ENCODE measurements at places on chromosomes 6 and 20. TPM values are rescaled to one million over a fixed set of nuclear protein-coding genes. Genes with fewer than 3 reads are reported as not detected.

The SGK2 gene
- 0.18 TPM for total RNA-seq

The LST1 gene
- 29.1 TPM for total RNA-seq

GRCh38 chr6:47407300-47408281, 70.0 kb upstream of the CD2AP start:
- DNase-seq, result no peak

- DNase-seq, result no peak
Measured at GRCh38 chr20:15603978-15604805, 969.1 kb downstream of the KIF16B start.

- DNase-seq, result no peak
Measured at GRCh38 chr6:63609231-63609630, 26.4 kb upstream of the PHF3 start.

DNA sequence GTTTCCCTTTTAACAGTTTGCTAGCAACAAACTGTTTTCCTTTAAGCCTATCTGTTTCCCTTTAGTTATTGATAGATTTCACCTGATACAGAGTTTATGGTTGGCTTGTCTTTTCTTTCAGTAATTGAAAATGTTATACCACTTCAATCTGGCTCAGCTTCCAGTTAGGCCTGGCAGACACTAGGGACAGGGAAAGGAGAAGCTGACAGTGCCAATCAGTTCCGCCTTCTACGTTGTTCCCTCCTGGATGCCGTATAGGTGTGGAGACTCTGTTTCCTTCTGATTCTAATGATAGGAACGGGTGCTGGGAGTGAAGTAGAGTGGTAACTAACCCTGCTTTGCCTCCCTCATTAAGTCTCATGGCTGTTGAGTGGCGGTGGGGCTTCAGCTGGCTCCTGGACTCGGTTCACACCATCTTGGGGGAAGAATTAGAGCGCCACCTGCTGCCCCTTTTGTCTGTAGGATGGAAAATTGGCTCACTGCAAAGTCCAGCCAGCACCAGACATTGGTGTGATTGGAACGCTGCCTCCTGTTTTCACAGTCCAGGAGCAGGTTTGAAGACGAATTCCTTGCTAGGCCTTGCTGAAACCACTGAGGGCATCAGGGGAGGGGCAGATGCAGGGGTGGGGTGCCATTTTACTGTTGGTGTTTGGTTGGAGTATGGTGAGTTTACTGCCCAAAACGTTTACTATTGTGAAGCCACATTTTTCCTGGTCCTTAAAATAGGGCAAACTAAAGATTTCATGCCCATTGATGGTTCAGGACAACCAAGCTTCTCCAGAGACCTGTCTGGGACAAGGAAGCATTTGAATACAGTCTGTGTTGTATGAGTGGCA, 1729.5 kb downstream of the GRIK2 start:
- DNase-seq, result peak; percentile 3

GRCh38 chr20:51313358-51313827, 229.1 kb downstream of the NFATC2 start:
- no peak for DNase-seq

DNA sequence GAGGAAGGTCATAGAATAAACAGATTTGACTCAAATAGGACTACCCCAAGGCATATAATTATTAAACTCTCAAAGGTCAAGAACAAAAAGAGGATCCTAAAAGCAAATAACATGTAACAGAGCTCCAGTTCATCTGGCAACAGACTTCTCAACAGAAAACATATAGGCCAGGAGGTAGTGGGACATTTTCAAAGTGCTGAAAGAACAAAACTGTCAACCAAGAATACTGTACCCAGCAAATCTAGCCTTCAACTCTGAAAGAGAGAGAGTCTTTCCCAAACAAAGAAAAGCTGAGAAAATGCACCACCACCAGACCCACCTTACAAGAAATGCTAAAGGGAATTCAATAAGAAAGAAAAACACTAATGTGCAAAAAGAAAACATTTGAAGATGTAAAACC, 11.9 kb downstream of the NQO2 start:
- no peak for DNase-seq

DNA sequence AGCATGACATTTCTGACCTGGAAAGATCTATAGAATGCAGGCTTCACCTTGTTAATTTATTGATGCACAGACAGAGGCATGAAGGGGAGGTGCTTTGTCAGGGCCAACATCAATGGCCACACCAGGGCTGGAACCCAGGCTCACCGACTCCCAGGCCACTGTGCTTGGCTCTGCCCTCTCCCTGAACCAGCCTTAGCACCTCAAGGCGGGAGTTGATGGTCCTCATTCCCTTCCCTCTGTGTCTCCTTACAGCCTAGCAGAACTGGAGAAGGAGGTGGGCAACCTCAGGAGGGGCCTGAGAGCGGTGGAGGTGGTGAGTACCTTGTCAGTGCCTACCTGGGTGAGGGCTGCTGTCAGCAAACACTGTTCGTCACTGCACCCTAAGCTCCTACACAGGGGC, 35.6 kb downstream of the MOCS1 start:
- no peak for DNase-seq

GRCh38 chr6:74091136-74091793, 395.3 kb downstream of the CD109 start:
- DNase-seq, result no peak

GRCh38 chr20:3174442-3175261, 1.3 kb upstream of the LZTS3 start:
- no peak for DNase-seq

All from activated naive CD8-positive, alpha-beta T cell treated with anti-CD3 and anti-CD28 coated beads for 36 hours (primary cell).